ENCODE measurements at places on chromosomes 16 and 17.
A peak's percentile ranks its signal among the peaks of the same experiment; 100 is the strongest.

- DNase-seq = no peak
Measured at GRCh38 chr16:50838885-50839284, 97.0 kb downstream of the CYLD start.

DNA sequence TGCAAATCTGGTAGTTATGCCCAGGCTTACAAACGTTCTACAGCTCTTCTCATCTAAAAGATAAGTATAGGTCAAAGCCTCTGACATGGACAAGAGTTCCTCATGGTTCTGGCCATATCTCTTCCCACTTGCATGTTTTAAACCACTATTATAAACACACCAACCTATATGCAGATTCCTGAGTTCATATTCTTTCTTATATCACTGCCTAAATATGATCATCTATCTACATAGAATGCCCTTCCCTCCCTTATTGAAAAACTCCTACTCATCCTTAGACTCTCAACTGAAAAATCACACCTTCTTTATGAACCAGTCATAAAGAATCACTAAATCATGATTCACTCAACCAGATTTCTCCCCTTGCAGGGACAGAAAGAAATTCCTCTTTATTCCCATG, 128.2 kb downstream of the CEP112 start:
- DNase-seq = no peak

DNA sequence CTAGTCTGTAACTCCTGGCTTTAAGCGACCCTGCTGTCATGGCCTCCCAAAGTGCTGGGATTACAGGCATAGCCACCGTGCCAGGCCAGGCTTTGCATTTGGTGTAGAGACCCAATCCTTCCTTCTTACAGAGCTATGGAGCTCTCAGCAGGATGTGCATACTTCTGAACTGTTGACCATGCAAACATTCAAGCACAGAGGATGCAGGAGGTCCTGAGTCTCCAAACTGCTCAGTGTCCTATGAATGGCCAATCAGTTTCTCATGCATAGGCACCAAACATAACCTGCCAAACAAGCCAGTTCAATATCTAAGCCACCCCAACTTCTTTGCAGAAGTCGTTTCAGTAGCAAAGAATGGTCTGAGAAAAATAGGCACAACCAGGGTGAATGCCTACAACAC, 40.0 kb upstream of the NF1 start:
- no peak for DNase-seq

GRCh38 chr17:83116783-83117555, 37.6 kb downstream of the METRNL start:
- DNase-seq = no peak

DNA sequence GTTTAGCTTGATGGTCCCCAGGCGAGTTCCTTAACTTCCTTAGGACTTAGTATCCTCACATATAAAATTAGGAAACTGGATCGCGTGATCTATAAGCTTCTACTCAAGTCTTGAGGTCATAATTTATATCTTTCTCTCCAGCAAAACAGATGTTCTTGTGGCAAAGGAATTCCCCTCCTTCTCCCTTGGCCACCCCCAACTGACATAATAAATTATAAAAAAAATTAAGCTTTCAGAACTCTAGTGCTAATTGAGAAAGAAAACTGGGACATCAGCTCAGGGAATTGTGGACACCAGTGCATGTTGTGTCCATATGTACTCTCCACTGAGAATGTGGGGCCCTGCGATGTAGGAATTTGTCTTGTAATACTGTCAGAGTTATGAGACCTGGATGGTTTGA, 13.5 kb downstream of the GNAO1 start:
- no peak for DNase-seq

GRCh38 chr17:34988644-34989043, 8.3 kb downstream of the LIG3 start:
- DNase-seq = no peak

DNA sequence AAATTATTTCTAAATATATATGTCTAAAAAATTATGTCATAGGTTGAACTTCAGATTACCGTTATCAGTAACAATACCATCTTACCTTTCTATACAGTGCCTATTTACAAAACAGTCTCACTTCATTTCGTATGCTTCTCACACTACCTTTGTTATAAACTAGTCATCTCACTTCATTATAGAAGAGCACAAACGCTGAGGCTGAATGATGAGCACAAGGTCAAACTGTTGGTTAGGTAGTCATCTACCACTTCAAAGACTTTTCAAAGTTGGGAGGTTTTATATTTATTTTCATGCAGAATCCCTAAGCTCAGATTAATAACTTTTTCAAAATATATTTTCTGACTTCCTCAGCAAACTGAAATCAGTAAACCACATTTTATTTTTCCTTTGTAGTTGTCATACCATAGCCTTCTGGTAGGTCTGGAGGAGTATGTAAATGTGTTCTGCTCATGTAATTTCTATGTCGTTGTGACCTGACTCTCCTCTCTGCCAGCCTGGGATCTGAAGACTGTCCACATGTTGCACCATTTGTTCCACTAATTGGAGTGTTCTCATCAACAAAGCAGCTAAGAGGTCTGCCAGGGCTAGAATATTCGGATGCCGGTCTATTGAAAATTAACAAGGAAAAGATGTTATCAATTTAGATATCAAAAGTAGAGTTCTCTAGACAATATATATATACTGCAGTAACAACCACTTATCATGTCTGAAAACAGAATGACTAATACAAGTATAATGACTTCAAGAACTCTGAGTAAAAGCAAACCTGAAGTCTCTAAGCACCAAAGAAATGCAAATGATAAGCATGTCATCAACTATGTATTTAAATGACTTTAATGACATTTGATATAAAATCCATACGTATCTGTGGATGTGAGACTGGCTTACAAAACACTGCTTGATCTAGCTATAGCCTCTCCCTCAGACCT, 73.9 kb downstream of the CEP95 start:
- no peak for DNase-seq

DNA sequence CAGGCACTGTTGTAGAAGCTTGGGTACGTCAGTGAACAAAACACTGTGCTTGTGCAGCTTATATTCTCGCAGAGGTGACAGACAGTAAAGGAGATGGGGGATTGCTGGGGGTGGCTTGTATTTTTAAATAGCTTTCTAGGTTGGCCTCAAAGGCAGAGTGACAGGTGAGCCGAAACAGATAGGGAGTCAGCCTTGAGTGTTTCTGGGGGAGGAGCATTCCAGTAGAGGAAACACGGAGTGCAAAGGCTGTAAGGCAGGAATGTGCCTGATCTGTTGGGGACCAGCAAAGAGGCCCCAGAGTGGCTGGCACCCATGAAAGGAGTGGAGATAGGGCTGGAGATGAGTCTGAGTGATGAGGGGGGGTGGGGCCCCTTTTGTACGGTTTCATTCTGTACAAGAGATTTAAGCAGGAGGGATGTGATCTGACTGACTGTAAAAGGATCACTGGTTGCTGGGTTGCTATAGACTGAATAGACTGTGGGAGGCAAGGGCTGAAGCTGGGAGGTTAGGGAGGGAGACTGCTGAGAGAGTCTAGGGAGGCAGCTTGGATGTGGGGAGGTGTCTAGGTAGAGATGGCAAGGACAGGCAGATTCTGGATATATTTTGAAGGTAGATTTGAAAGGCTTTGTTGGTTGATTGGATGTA, 15.2 kb downstream of the NUP93 start:
- DNase-seq = no peak

DNA sequence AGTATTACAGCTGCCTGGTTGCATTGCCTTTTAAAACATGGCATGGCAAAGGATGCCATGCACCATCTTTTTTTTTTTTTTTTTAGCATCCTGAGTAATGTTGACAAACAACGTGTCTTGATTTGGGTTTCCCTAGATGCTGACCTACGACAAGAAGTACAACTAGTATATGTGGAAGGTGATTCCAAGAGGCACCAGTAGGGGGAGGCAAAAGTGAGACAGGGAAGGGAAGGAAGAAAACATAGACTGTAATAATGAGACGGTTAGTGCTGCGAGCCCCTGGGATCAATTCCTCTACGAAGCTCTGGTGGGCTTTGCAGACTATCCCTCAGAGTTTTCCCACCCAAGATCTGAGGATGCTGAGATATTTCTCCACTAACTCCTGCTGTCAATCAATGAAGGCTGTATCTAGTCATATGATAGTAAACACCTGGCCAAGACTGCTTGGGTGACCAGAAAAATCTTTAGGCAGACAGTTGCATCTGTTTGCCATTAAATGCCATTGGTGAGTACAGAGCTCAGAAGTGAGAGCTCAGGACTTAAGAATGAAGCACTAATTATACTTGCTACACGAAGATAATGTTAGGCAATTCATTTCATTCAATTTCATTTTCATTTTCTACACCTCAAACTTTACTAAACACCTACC, 458.6 kb upstream of the GOT2 start:
- no peak for DNase-seq

GRCh38 chr17:60416368-60416925, 5.8 kb upstream of the CHCT1 start:
- DNase-seq = no peak

DNA sequence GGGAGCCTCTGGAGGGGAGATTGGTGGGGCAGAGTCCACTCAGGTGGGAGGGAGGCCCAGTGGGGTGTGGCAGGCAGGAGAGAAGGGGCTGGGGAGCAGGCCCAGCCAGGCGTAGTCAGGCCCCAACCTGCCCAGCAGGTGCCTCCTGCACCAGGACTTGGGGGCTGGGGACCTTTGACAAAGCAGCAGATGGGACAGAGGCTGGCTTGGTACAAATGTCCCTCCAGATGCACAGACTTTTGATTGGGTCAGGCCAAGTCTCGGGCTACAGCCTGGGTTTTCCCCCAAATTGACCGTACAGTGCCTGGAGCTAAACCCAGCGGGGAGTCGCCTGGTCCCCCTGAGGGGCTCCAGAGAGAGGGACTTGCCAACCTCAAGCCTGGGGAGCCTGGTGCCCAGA, 411 bp downstream of the GGT6 start:
- no peak for DNase-seq

GRCh38 chr16:67571981-67572431, 9.7 kb downstream of the CTCF start:
- peak; percentile 64 for DNase-seq

- DNase-seq = no peak
Measured at GRCh38 chr17:8472663-8473062, 37.0 kb downstream of the NDEL1 start.

- DNase-seq = peak; percentile 68
Measured at GRCh38 chr17:73194514-73195222, 1.8 kb downstream of the COG1 start.

DNA sequence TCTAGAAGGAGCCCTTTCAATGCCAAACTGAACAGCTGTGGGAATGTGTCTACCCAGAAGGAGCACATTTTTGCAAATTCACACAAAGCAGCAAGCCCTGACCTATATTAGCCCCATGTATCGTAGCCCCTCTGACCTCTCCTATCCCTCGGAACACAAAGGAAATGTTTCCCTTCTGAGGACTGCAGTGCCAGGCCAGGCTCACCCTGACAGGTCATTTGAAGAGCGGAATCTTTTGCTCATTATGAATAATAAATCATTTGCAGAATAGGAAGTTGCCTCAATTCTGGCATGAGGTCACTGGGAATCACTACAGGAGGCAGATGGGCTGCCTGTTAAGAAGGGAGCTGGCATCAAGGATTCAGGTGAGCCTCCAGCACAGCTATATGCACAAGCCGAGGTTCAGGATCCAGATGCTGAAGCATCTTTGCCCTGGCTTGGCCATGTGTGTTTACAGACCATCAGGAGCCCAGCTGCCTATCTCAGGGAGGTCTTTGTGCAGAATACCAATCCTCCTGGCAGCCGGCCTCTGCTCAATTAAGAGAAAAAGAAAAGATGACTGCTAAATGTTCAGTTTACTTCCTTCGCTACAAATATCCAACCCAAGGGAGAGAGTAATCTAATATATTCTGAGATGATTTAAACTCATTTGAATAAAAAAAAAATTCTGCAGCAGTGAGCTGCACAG, 119.4 kb downstream of the USP31 start:
- DNase-seq = no peak

DNA sequence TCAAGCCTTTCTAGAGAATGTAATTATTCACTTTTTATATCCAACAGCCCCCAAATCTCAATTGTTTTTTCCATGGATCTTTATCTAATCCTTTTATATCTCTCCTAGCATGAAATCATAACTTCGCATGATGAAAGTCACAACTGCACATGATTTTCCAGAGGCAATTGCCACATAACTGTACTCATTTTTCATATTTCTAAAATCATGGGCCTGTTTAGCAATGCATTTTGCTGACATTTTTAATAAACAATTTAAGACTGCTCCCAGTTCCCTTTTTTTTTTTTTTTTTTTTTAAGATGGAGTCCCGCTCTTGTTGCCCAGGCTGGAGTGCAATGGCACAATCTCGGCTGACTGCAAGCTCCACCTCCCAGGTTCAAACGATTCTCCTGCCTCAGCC, 83.5 kb downstream of the VMP1 start:
- DNase-seq = no peak

DNA sequence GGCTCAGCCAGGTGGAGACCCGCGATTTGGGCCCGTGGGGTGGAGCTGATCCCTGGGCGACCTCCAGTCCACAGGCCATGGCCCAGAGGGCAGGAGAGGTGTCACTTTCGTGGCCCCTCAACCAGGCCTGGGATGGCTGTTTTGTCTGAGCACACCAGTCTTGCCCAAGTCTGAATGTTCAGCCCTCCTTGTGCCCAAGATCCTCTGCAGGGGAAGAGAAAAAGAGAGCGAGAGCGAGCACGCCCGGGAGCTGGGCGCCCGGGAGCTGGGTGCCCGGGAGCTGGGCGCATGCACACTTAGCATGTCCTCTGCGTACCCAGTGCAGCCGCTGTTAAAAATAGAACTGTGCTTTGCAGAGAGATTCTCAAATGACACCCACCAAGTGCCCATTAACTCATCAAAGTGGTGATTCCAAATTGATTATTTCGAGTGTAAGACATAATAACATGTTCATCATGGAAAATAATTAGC, 403.3 kb upstream of the TNRC6C start:
- DNase-seq = no peak

- DNase-seq = no peak
Measured at GRCh38 chr17:40427002-40427491, 9.4 kb upstream of the TOP2A start.

- peak; percentile 64 for DNase-seq
Measured at GRCh38 chr17:74176546-74177001, 26.9 kb upstream of the RPL38 start.

DNA sequence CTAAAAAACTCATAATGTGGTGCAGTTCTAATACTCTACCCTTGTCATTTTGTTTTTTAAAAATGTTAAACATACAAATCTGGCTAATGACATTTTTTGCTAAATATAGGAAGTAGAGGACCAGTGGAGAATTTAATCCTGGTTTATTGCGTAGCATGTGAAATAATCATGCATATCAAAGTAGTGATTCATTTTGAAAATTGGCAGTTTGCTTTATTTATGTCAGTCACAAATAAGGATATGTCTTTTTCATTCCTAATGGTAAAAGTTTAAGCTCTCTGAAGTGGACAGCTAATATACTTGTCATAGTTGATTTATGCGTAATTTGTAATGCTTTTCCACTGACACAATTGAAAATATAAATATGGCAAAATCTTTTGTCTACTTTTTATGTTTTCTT, 224.2 kb downstream of the BCAS3 start:
- peak; percentile 55 for DNase-seq

GRCh38 chr16:9061358-9061813, 30.1 kb upstream of the HAPSTR1 start:
- DNase-seq = no peak

- DNase-seq = peak; percentile 63
Measured at GRCh38 chr16:4511441-4512082, 27.0 kb downstream of the CDIP1 start.

Measured in hepatic stellate cell (primary cell).